EH (cell line): ENCODE measurements at places on chromosomes 4 and X.

DNA sequence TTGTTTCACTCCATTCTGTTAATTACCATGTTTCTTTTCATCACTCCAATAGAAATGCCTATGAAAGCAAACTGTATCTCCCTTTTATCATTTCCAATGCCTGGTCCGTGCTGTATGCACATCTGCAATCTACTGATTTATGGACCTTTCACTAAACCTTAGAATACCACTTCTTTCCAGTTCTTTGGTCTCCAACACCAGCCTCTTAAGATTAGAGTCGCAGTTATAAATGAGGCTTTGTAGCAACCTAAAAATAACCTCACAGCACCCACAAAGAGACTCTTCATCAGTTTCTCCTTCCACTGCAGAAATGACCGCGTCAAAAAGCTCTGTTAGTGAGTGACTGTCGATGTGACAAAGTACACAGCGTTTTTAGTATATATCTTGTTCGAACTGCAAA, 282.6 kb downstream of the ADGRA3 start:
- no peak for DNase-seq

GRCh38 chrX:124023838-124024238, 62.3 kb downstream of the STAG2 start:
- DNase-seq, result peak; percentile 52

DNA sequence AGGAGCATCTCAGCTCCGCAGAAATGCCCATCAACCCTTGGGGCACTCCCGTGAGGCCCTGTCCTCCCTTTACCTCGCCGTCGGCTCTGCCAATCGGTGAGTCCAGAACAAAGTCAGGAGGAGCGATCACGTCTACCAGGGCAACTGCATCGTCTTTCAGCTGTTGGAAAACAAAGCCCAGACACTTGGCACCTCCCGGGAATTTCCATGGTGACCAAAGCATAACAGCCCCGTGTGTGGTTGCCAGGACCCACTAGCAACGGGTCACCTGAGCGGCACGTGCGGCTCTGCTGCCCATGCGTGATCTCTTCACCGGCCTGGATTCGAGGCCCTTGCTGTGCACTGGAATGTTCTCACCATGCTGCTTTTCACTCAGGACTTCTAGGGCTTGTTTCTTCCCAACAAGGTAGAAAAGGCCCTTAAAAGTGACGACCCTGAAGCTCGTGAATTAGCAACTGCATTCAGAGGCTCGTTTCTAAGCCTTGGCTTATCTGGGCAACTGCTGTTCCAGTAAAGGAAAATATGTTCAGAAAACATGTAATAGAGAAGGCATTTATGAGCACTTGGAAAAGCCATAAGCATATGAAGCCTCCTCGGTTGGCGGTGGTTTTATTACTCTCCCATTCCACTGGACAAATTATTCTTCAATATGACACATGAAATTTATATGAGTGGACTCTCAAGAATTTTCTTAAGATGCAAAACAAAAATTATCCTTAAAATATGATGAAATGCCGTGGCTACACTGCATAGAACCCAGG, 69.5 kb downstream of the ACOX3 start:
- peak; percentile 59 for DNase-seq

- peak; percentile 47 for DNase-seq
Measured at GRCh38 chr4:110107866-110108265, 90.5 kb downstream of the ELOVL6 start.

DNA sequence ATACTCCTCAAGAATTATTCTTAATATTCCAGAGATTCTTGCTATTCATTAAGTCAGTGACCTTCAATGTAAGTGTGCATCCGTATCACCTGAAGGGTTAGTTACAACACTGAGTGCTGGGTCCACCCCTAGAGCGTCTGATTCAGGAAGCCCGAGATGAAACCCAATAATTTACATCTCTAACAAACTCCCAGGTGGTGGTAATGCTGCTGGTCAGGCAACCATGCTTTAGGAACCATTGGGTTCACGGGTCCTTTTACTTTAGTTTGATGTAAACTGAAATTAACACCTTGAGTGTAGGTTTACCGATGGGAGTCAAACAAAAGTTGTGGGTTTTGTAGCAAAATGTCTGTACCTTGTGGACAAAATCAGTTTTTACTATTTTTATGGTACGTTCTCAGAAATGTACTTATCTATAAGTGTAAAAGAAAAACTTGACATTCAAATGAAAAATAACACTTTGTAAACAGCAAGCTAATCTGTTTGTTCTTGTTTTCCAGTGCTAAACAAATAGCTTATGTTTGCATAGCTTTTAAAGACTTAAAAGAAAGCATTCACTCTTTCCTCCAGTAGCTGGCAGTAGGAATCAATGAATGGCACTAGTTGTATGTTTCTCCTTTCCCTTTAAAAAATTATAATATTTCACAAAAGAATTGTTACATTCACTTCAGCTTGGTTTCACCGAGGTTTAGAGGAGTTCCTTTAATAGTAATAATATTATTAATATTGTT, 32.7 kb downstream of the ACE2 start:
- DNase-seq, result no peak

GRCh38 chr4:3261411-3262207, 12.7 kb downstream of the MSANTD1 start:
- no peak for DNase-seq

GRCh38 chr4:179325181-179325580, 1882.9 kb upstream of the AGA start:
- DNase-seq, result no peak

GRCh38 chr4:148359769-148360168, 82.4 kb downstream of the NR3C2 start:
- DNase-seq, result no peak

DNA sequence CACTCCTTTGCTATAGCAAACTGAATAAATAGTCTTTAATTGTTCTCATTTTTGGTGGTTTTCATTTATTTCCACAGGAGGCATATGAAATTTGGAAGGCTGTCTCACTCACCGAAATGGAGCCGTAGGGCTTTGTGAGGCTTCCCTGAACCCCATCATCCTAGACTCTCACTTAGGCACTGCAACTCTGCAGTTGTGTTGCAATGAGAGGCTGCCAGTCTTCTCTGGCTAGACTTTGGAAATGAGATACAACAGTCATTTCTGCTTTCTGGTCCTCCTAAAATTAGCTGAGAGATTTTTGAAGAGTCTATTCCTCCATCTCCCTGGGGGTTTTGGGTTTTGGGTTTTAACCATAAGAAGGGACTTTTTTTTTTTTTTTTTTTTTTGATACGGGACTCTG, 146.5 kb downstream of the SH3BGRL start:
- no peak for DNase-seq

- DNase-seq, result no peak
Measured at GRCh38 chr4:2823671-2824328, 19.8 kb upstream of the ADD1 start.

- no peak for DNase-seq
Measured at GRCh38 chrX:47212381-47213293, 5.8 kb upstream of the CDK16 start.

DNA sequence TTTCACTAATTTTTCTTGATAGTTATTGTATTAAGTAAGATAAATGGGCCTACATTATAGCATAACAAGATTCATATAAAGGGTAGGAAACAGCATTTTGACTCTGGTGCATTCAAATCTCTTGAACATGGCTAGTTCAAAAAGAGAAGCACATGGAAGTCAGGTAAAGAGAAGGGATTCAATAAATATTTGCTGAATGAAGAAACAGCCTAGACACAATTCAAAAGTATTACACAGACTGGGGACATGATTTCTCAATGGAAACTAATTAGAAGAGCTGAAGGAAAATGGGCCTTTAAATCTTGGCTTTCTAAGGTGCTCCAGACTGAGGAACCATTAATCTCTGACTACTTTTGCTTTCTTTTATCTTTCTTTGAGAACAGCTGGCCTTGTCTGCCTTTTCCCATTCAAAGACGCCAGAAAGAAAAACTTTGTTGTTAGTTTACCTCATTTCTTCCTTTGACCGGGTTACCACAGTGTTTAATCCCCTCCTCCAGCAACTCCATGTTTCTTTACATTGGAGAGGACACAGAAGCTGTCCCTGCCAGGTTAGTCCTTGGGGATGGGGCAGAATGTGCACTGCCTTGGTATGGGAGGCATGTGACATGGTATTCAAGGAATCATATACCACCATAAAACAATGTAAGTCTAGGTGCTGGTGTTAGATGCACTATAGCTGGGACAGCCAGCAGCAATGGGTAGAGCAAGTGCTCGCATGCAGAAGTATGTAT, 264.2 kb downstream of the CAMK2D start:
- no peak for DNase-seq

GRCh38 chr4:112231779-112232713, at the start of gene AP1AR:
AP1AR (plus strand) TSS chr4:112231787; CDS start chr4:112232092, 305 bp downstream.
- DNase-seq, result peak; percentile 79

DNA sequence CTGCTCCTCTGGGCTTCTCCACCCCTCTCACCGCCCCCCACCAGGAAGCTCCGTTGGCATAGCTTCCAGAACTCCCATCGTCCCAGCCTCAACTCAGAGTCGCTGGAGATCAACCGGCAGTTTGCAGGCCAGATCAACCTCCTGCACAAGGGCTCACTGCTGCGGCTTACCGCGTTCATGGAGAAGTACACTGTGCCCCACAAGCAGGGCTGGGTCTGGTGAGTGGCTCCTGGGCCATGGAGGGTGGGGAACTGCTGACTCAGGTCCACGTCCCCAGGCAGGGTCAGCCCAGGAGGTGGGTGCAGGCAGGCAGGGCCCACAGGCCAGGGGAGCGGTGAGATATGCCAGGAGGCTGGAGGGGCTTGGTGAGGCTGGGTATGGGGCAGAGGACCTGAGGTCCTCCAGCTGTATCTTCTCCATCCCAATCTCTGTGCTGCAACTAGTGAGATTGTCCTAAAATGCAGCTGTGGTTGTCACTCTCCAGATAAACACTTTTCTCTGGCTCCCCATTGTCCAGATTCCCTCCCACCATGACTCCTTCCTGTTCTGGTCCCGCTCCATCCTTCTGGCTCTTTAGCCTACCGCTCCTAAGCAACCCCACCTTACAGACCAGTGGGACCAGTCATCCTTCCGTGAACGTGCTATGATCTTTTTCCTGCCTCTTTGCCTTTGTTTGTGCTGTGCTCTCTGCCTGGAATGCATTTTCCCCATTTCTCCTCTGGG, 71.9 kb downstream of the STARD8 start:
- no peak for DNase-seq

- DNase-seq, result peak; percentile 13
Measured at GRCh38 chr4:42281324-42282020, 115.8 kb upstream of the SHISA3 start.

GRCh38 chr4:127463883-127464282, 168.9 kb upstream of the INTU start:
- no peak for DNase-seq

- no peak for DNase-seq
Measured at GRCh38 chr4:177227636-177228035, 82.0 kb upstream of the NEIL3 start.

DNA sequence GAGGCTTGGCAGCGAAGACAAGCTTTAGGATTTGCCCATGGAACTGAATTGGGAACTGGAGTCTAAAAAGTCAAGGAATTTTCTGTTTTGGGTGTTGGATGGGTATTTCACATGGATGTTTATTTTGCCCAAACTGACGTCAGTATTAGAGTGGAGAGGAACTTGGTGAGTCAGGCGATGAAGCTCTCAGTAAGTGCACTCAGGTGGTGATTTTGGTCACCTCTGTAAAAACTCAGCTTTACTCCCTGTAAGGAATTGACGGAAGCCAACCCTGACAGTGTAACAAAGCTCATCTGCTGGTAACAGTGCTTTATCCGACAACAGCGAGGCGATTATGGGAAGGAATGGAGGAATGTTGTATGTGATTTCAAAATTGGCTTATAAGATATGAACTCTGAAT, 77.0 kb upstream of the PGRMC2 start:
- peak; percentile 36 for DNase-seq

- peak; percentile 60 for DNase-seq
Measured at GRCh38 chr4:71553605-71554004, 214.8 kb downstream of the SLC4A4 start.

- DNase-seq, result no peak
Measured at GRCh38 chr4:65336465-65336864, 333.8 kb downstream of the EPHA5 start.

DNA sequence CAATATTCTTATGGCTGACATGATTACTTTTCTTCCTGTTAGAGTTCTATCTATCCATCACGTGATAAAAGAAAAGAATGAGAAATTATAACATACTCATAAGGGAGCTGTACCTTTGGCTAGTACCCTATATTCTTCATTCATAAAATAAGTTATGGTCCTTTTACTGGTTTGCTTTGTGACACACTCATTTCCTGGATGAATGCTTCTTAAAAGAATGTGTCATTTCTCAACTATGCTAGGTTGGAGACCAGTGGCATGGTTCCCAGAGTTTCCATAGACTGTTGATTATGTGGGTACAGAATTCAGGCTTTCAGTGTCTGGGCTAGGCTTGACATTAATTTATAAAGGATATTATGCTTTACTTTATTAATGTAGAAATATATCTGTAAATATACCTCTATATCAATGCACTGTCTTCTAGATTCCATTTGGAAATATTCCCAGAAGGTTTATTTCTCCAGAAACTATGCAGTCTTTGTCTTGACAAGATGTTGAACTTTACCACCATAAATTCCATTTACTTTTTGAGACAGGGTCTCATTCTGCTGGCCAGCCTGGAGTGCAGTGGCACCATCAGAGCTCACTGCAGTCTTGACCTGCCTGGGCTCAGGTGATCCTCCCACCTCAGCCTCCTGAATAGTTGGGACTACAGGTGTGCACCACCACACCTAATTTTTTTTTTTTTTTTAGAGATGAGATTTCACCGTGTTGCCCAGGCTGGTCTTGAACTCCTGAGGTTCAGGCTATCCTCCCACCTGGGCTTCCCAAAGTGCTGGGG, 23.8 kb downstream of the NUDT6 start:
- peak; percentile 95 for DNase-seq

GRCh38 chr4:48109413-48110263, 24.4 kb downstream of the TXK start:
- DNase-seq, result peak; percentile 49

DNA sequence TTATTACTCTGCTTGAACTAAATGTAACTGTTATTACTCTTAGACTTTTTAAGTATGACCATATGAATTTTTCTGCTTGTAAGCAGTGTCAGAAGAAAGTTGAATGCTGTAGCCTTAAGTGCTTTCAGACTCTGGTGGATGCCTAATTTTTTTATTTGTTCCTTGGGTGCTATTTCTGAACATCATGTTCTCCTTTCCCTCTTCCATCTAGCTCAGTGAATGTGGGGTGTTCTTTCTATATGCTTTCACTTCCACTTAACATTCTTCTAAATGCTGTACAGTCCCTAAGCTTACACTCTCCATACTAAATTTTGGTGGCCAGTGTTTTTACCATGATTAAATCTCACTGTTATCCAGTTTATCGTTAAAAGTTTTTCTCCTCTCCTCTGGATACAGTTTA, 3.6 kb downstream of the DCK start:
- DNase-seq, result no peak
